ENCODE measurements at places on chromosomes 5 and 9.

- DNase-seq, result no peak
These were observed 17.3 kb downstream of the RNF130 start for GRCh38 chr5:180054226-180054625.

- DNase-seq, result no peak
These were observed 8.2 kb downstream of the P4HA2 start for GRCh38 chr5:132219289-132219970.

DNA sequence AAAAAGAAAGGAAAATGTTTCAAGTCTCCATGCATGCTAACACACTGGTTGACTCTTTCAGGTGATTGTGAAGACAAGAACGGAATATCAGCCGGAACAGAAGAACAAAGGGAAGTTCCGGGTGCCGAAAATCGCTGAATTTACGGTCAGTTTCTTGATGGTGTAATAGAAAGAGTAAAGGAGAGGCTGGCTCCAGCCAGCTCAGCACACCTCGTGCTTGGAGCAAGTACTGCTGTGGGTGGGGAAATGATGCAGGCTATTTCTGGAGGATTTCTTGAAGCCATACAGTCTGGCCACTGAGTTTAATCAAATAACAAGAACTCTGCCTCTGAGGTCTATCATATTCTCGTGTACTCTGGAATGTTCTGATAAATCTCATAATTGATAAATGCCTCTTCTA is 18.7 kb downstream of the NSG2 start:
- no peak for DNase-seq

- DNase-seq, result no peak
These were observed 144.5 kb upstream of the TNC start for GRCh38 chr9:115262477-115262876.

- DNase-seq, result no peak
These were observed 27.0 kb downstream of the ANGPTL2 start for GRCh38 chr9:127095411-127095810.

GRCh38 chr5:169531631-169532030 is 51.9 kb upstream of the SPDL1 start:
- no peak for DNase-seq

DNA sequence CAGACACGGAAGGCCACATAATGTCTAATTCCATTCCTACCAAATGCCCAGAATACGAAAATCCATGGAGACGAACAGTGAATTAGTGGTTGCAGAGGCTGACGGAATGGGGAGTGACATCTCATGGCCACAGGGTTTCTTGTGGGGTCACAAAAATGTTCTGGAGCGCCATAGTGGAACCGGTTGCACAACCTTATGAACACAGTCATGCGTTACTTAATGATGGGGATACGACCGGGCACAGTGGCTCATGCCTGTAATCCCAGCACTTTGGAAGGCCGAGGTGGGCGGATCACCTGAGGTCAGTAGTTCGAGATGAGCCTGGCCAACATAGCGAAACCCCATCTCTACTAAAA is 26.0 kb upstream of the TTLL11 start:
- DNase-seq, result no peak

DNA sequence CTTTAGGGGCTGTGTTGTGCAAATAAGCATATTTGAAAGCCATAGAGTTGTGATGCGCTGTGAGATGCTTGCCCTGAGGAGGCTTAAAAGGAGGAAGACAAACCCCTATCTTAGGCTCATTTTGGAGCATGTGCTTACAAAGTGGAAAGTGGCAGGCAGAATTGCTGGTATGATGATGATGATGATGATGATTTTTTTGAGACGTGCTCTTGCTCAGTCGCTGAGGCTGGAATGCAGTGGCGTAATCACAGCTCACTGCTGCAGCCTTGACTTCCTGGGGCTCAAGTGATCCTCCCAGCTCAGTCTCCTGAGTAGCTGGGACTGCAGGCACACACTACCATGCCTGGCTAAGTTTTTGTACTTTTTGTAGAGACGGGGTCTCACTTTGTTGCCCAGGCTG is 1.7 kb downstream of the CNOT8 start:
- DNase-seq, result no peak

GRCh38 chr9:127022913-127023660 is 99.3 kb downstream of the ANGPTL2 start:
- no peak for DNase-seq

DNA sequence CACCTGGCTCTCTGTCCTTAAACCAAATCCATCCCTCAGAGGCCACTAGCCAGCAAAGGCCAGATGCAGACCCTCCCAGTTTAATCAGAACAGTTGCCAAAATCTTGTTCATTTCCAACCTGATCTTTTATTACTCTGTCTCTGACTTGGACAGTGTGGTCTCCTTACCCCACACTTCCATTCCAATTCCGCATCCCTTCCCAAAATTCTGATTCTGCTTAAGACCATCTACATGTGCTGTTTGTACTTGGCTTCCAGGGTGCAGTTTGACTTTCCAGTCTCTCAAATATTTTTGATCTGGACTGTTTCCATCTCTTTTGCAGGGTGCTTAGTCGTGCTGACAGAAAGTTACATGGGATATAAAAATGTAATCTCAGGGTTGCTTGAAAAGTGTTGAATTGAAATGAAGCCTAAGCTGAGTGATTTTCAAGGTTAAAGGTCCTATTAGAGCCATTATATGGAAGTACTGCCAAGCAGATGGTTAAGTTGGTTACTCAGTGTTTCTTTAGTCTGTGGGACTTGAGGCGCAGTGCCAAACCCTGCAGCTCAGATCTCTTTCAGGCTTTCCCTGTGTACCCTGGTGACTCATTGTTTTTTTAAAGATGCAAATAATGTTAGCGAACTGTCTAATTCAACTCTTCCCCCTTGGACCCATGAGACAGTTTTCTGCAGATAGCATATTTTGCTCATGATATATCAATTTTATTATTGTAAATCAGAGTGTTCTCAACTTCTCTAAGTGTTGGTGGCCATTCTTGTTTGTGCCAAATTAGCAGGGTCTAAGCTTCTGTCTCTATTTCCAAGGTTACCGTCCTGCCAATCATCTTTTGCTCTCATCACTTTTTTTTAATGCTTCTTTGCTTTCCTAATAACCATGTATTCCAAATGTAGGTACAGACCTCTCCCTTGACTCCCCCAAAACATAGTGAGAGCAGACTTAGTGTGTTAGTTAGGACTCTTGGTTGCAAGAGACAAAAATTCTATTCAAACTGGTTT is 18.2 kb upstream of the DCP2 start:
- no peak for DNase-seq

GRCh38 chr5:159463590-159464321 is 133.5 kb upstream of the IL12B start:
- DNase-seq, result no peak

DNA sequence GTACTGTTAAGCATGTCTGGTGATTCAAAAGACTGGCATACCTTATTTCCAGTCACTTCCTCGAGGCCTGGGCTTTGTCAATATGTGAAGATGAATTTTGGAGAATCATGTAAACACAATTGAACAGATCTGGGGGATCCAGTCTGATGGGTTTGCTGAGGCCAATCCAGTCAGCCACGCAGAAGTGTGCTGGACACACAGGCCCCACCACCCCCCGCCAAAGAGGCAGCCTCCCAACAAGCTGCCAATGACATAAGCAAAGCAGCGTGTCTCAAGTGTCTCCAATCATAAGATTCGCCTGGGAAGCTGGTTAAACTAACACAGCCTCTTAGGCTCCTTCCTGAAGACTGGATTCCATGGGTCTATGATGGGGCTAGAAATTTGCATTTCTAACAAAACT is 192.9 kb upstream of the KLF9 start:
- DNase-seq, result no peak

GRCh38 chr5:103582364-103582763 is 19.8 kb upstream of the NUDT12 start:
- no peak for DNase-seq

DNA sequence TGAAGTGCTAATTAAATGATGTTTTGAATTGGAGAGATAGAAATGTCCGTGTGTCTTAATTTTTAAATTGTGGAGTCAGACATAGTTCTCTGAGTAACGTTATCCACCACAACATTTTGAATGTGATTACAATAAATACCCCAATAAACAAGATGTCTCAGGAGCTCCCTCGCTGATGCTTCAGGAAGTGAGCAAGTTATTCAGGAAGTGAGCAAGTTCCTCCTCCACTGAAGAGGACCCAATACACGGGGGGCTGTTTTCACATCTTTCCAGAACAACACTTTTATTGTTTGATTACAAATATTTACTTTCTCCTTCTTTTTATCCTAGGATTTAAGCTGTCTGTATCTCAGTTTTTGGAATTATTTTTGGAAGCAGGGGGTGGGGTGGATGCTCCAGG is 363.8 kb downstream of the LRRC70 start:
- no peak for DNase-seq

- DNase-seq, result no peak
These were observed 253.4 kb upstream of the CDH18 start for GRCh38 chr5:20241351-20241750.

- no peak for DNase-seq
These were observed 22.1 kb upstream of the RARS1 start for GRCh38 chr5:168464214-168464613.

- DNase-seq, result no peak
These were observed 50.9 kb downstream of the ZNF510 start for GRCh38 chr9:96726946-96727345.

DNA sequence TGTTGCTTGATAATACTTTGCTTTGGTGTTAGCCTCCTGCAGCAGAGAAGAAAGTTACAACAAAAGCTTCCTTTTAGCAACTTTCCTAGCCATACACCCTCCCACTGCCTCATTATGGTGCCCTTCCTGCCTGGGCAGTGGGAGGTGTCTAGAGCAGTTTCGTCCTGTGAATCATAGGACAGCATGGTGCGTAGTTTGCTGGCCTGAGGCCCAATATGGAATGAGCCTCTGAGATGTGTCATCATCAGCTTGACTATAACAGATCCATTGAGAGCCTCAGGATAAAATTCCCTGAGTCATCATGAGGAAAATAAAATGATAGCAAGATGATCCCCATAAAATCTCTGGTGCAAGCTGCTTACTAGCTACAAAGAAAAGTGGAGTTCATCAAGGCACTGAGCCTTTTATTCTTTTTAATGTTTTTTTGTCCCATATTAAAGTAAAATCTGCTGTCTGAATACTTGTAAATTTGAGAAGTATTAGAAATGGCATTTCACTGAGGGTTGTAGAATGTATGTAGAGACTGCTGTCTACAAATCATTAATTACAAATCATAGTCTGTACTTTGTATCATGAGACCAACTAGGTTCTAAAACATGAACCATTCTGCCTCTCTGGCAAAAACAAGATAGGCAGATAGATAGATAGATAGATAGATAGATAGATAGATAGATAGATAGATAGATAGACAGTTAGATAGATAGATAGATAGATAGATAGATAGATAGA is 303.0 kb upstream of the PDE4D start:
- no peak for DNase-seq

- no peak for DNase-seq
These were observed 182.3 kb downstream of the CFAP90 start for GRCh38 chr5:7668627-7669026.

DNA sequence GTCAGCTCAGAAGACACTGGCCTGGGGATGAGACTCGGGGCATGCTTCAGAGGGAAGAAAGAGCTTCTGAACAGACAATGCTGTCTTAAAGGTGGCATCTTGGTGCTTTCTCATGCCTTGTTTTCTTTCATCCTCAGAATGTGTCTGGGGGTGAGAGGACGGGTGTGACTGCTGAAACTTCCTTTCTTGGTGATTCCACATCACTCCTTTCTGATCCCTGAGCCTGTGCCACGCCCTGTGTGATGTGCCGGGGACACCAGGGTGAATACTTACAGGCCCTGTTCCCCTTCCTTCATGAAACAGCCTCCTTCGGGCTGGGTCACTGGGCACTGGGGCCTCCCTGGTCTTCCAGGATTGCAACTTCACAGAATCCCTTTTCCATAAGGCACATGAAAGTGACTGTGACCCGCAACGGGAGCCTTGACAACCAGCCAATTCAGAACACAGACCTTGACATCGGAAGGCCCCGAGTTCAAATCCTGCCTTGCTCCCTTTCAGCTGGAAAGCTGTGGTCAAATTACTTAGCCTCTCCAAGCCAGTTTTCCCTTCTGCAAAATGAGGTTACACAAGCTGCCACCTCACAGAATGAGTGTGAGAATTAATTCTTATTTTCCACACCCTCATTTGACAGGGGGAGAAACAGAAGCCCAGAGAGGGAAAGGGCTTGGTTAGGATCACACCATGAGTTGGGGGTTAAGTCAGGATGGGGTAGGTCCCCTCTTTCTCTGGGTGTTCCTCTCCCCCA is 44.1 kb upstream of the IL17B start:
- no peak for DNase-seq

GRCh38 chr5:137264573-137264972 is 234.6 kb downstream of the SPOCK1 start:
- DNase-seq, result no peak

DNA sequence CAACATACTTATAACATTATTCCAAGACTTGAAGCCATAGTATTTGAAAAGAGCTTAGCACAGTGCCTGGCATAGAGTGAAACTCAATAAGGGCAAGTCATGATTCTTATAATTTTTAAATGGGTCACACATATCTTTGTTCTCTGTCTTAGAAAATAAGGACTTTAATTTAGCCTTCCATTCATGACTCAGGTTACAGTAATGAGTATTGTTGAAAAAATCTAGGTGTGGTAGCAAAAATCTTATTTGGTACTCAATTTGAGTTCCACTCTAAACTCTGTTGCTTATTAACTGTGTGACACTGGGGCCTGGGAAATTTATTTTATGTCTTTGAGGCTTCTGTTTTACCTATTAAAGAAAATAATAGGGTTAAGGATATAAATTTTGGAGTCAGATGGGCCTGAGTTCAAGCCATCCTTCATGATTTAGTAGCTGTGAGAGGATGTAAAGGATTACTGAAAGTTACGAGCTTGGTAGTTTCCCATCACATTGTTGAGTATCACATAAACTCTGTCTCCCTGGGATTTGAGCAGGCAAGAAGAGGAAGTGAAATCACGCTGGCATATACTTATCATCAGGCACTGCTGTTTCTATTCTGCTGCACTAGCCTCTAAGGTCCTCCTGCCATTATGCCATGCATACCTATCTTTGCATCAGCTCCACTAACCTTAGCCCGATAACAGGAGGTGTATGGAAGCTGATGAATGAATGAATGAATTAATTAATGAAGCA is 1.5 kb downstream of the SPINK9 start:
- no peak for DNase-seq

- DNase-seq, result no peak
These were observed 236.8 kb downstream of the ARHGEF28 start for GRCh38 chr5:73862796-73863195.

- DNase-seq, result no peak
These were observed 790.1 kb downstream of the EFNA5 start for GRCh38 chr5:106880656-106881055.

DNA sequence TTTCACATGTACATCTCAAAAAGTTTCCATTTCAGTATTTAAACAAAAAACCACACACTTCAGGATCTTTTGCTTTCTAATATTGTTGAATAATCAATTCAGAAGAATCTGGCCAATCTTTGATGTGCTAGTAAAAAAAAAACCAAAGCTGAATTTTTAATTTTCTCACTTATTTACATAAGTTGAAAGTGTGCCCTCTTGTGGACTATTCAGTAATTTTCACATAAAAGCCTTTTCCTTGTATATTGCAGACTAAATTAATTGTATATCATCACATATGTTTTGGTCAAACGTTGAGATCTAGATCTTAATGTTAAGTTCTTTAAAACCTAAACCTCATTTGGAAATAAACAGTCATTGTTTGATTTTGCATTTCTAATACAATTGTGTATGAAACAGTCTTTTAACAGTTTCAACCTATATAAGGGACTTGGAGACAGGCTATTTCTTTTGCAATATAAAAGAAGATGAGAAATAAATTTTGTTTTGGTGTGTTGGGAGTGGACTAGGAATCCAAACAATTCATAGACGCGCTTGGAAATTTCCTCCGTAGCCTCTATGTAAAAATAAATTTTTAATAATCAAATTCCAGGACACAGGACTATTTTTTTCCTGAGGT is 68.1 kb downstream of the NIPBL start:
- DNase-seq, result no peak

GRCh38 chr9:115770521-115770920 is 383.1 kb upstream of the PAPPA start:
- DNase-seq, result no peak
